ENCODE measurements at places on chromosomes 16 and 17. TPM values are rescaled to one million over a fixed set of nuclear protein-coding genes. Genes with fewer than 3 reads are reported as not detected.

ELOB gene
- 1,702 TPM for polyA plus RNA-seq

STX1B gene
- polyA plus RNA-seq: 14.6 TPM

TMEM106A gene
- 3.4 TPM for polyA plus RNA-seq

MYH13 gene
- not detected for polyA plus RNA-seq

SLC5A11 gene
- polyA plus RNA-seq: 0.59 TPM

C17orf107 gene
- 0.67 TPM for polyA plus RNA-seq

ITGA2B gene
- polyA plus RNA-seq: 12.4 TPM

CNTNAP1 gene
- polyA plus RNA-seq: 10.0 TPM

LPCAT2 gene
- 2.2 TPM for polyA plus RNA-seq

KRT20 gene
- polyA plus RNA-seq: not detected

TBC1D3C gene
- polyA plus RNA-seq: 0.68 TPM

CDH1 gene
- 119 TPM for polyA plus RNA-seq

CRISPLD2 gene
- polyA plus RNA-seq: 3.6 TPM

VMO1 gene
- polyA plus RNA-seq: 0.78 TPM

USP31 gene
- polyA plus RNA-seq: 6.2 TPM

SMARCD2 gene
- polyA plus RNA-seq: 90.0 TPM

RAB26 gene
- polyA plus RNA-seq: 6.6 TPM

MEIOC gene
- polyA plus RNA-seq: 3.0 TPM

All from H1 (cell line).